ENCODE measurements at places on chromosomes 11 and 22.

DNA sequence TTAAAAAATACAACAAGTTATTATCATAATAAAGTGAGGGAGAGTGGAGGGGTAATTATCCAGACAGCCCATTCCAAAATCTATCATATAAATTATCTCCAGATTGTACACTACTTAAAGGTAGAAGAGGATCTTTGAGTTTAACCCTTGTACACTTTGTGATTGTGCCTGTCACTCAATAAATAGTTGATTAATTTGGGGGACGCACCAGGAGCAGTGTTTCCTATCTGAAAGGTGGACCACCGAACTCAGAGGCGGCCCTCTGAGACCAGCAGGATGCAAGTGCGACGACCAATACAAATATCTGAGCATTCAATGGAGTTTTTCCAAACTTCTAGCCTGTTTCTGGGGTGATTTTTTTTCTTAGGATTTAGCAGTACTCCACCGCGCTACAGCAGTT is 1.1 kb upstream of the CECR2 start:
- DNase-seq = no peak

- DNase-seq = no peak
Measured at GRCh38 chr11:93852242-93852641, 1.8 kb upstream of the VSTM5 start.

GRCh38 chr11:68365943-68366435 is 53.6 kb downstream of the LRP5 start:
- DNase-seq = no peak

DNA sequence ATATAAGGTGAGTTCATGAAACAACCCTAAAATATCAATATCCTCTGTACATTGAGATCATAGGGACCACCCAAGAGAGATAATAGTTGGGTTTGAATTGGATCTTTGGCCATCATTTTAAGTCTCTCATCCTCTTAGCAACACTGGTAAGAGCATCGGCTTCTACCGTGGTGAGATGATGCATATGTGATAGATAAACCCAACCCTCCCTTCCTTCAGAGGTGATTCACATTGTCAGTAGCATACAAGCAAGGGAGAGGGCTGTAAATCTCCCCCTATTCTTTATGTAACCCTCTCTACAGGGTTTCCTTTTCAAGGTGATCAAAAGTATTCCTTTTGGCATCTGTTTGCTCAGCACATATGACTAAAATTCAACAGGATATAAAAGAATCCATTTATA is 102.4 kb upstream of the MTMR2 start:
- no peak for DNase-seq

DNA sequence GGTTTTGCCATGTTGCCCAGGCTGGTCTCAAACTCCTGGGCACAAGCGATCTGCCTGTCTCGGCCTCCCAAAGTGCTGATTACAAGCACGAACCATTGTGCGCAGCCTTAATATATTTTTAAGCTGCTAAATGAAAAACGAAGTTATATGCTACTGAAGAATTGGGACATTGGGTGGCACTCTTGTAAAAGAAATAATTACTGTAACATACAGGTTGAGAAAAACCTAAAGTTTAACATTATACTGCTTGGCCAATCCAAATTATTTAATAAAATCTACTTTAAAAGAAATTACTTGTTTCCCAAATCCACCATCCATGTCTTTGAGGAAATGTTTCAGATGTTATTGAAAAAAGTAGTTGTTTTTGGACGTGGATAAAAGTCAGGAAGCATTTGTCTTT is 37.9 kb upstream of the ARHGAP32 start:
- no peak for DNase-seq

- peak; percentile 46 for DNase-seq
Measured at GRCh38 chr11:118488480-118489109, 38.7 kb upstream of the TTC36 start.

DNA sequence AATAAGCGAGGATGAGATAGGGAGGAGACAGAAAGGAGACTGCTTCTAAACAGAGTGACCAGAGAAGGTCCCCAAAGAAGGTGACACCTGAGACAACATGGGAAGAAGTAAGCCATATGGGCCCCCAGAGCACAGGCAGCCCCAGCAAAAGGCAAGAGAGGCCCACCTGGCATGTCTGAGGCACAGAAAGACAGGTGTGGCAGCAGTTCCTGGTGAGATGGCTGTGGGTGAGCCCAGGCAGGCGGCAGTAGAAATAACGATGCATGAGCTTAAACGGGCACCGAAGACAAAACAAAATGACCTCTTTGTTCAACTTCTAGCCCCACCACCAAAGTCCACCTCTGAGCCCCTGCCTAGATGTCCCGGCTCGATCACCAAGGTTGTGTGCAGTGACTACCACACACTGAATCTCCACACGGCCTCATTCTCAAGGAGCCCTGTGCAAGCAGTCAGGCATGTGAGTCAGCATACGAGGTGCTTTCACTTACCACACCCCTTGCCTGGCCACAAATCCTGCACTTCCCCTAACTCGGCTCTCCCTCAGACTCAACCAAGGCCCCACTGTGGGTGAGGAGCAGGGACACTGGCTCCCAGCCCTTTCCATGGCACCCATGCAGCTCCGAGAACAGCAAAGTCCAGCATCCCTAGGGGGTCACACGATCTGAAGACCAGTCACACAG is 77.6 kb downstream of the PACSIN2 start:
- peak; percentile 33 for DNase-seq

GRCh38 chr11:70116386-70117065 is 38.4 kb downstream of the ANO1 start:
- DNase-seq = no peak

GRCh38 chr11:65934014-65934413 is 11.3 kb upstream of the TSGA10IP start:
- no peak for DNase-seq

DNA sequence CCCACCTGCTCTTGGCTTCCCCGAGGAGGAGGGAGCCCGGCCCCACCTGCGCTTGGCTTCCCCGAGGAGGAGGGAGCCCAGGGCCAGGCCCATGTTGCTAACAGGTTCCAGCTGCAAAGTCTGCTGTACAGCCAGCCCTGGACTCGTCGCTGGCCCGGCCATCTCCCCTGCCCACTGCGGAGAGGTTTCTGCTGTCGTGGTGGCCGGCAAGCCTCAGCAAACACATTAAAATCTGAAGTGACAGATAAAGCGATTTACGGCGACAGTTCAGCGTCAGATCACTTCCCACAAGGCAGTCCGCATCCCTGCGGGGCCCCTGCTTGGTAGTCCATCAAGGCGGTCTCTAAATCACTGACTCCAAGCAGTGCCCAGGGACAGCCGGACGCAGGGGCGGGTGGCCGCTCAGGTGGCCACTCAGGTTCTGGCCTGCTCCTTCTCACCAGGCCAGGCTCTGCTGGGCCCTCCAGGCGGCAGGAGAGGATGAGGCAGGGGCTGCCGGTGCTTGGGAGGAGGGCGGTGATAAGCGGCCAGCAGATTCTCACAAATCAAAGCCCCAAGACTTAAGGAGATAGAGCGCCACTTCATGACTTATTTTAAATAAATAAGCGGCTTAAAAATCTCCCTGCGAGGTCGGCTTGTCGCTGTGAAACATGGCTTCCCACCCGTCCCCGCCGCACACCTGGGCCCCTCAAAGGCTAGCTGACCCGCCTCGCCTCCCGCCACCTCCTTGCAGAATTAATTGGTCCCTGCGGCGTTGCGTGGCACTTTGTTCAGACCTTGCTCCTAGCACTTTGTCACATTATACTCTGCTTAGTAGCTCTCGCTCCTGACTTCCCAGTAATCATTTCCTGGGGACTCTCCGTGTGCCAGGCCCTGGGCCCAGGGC is 21.1 kb downstream of the MACROD1 start:
- no peak for DNase-seq

DNA sequence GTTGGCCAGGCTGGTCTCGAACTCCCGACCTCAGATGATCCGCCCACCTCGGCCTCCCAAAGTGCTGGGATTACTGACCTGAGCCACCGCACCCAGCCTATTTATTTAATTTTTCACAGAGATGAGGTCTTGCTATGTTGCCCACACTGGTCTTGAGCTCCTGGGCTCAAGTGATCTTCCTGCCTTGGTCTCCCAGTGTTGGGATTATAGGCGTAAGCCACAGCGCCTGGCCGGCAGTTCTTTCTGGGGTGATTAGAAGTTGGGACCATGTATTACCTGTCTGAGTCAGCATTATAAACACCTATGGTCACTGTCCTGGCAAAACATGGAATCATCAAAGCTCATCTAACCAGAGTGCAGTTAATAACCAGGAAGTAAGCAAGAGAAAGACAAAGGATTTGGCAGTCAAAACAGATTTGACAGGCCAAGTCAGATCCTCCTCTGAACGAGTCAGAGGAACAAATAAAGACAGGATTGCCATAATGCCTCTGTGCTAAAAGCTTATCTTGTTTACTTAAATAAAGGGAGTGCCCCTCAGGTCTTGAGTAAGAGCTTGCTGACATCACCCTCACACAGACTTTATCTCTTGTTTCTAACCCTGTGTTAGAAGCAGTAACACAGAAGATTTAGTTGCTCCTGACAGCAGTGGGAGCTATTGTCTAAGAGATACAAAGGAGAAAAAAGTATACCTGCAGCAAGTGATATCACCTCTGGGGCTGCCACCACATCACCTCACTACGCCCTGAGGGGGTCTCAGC is 3.7 kb downstream of the SERPIND1 start:
- DNase-seq = no peak

DNA sequence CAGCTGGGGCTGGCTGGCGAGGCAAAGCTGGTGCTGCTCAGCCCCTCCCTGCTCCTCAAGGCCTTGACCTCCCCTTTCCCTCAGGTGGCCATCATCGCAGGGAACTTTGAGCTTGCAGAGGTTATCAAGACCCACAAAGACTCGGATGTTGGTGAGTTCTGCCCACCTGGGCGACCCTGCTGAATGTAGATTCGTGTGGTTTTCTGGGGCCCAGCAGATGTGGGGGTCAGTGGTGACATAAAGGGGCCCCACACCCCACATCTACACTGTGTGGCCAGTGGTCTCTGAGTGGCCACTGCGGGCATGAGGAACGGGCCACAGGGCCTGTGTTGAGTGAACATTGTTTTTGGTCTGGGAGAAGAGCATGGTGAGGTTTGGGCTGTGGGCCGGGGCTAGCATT is 11.9 kb downstream of the SHANK3 start:
- no peak for DNase-seq

DNA sequence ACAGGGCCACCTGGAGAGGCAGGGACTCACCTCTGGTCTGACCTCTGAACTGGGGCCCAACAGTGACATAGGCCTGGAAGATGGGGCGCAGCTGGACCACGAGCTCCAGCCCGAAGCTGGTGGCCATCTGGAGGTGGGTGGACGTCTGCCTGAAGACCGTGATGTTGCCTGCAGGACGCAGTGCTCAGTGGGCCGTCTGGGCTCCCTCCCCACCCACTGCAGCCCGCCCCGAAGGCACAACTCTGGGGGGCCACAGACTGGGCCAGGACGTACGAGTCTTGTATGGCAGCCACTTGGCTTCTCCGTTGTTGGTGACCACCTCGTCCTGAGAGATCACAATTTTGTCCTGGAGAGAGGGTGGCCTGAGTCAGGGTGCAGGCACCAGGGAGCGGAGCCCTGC is 7.9 kb downstream of the MUC6 start:
- DNase-seq = no peak

DNA sequence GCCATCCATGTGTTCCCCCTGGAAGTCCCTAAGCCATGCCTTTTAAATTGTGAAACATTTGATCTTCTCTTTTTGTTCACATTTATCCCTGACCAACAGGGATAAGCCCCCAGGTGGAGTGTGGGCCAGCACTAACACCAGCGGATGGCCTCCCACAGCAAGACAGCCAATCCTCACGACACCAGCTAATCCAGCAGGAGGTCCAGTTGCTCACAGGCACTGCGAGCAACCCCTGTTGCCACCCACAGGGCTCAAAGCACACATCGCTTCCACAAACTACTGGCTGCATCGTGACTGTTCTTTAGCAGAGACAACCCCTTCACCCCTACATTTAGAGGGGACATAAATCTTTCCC is 2.0 kb downstream of the PCSK7 start:
- no peak for DNase-seq

- no peak for DNase-seq
Measured at GRCh38 chr11:62665599-62666258, 617 bp downstream of the CSKMT start.

DNA sequence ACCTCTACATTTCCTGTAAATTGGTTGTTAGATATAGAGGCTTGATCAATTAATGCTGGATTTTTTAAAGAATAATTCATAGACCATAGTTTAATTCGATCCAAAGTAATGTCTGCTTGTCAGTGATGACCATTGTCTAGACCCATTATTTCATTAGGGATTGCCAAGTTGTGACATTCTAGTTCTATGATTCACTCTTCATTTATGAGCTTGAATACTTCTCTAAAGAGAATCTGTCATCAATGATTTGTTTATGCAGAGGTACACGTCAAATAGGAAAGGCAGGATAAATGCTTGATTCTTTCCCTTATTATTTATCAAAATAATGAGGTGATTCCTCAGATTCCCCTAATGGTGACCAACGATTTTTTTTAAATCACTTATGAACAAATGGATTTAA is 24.0 kb upstream of the ROBO3 start:
- no peak for DNase-seq

DNA sequence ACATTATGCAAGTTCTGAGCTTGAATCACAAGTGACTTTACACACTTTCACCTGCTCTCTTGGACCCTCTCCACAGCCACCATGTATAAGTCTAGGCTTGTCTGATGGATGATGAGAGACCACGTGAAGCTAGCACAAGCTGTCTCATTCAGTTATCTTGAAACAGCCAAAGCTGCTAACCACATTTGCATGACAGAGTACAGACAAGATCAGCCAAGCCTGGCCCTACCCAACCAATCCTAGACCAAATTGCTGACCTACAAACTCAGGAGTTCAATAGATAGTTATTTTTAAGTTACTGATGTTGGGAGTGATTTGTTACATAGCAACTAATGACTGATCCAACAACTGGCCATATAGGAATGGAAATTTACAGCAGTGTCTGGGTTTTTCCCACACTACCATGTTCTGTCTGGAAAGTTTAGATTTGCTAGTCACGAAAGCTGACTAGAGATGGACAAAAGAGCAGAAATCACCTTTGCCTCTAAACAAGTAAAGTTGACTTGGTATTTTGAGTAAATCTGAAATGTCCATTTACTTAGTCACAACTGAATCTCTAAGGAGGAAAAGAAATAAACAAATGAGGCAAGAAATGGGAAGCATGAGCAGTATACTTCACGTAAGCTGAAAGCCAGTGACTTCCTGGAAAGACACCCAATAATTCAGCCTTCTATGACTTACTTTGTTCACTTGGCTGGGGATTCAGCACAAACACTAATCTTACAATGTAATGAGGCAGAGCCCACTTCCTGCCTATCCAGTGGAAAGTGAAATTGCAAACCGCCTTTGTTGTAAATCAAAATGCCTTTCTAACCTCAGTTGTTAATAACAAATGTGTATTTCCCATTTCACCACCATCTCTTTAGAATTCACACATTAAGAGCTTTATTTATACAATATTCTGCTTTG is 101.7 kb downstream of the FAM181B start:
- DNase-seq = no peak

DNA sequence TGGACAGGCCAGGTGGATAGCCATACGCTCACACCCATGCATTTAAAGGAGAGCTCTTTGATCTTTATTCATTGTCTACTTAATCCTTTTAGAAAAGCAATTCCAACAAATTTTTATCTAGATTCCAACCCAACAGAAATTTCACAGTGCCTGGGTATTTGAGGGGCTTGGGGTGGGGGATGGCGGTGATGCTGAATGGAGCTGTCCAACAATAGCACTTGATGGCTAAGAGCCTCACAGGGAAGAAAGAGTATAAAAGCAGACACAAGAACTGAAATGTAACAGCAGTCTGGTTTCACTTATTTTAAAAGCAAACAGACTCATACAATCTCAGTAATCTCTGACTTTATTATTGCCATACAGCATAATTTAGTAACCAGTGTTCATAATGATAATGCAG is 101.8 kb upstream of the SORL1-AS1 start:
- no peak for DNase-seq
